Spleen (tissue), 13 donors: ENCODE measurements at places on chromosomes 6 and 20. TPM values are rescaled to one million over a fixed set of nuclear protein-coding genes. Genes with fewer than 3 reads are reported as not detected.

- H3K27me3 ChIP-seq: no peaks in the 10 kb centered on the region
- no peak for DNase-seq
- no peak overlapping the region for H3K4me3 ChIP-seq
- no peak overlapping the region for H3K27ac ChIP-seq
These were observed 58.3 kb upstream of the IYD start for GRCh38 chr6:150310539-150310938.

DNA sequence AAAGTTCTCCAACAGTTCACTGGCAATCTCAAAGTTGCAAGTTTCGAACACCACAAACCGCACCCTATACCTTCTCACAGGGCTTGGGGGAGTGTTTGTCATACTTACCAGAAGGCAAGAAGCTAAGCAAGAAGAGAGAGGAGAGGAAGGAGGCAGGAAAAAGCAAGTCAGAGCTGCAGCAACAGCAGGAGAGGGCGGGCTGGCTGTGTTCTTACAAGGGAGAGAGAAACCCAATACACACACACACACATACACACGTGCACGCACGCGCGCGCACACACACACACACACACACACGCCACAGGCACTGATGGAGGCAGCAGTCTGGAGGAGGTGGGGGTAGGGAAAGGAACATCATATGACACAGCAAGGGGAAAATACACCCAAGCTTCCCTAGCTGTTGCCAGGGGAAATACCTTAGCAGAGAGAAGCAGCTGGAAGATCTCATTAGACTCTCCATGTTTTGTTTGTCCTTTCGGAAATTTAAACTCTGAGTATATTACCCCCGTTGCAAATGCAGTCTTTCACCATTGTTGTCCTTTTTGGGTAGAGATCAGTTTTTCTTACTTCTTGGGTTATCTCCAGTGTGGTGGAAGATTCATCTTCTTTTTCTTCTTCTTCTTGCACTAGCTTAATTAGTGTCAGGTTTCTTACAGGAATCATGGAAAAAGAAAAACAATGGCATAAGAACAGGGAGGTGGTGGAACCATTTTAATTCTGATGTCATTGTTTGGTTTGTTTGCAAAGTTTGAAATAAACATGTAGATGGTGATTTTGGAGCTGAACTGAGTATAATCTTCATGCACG lies at the start of gene TXLNB:
TXLNB (minus strand) TSS at position 186 of the 807 bp plus-strand sequence. CDS start 3,099 bp downstream, outside the sequence.
- no peaks in the 10 kb centered on the region for H3K27me3 ChIP-seq
- H3K4me3 ChIP-seq: no peak within 1 kb of the TSS
- peak within 1 kb of the TSS; percentile 65 for H3K27ac ChIP-seq
- H3K36me3 ChIP-seq: no peaks in the 10 kb centered on the region

DNA sequence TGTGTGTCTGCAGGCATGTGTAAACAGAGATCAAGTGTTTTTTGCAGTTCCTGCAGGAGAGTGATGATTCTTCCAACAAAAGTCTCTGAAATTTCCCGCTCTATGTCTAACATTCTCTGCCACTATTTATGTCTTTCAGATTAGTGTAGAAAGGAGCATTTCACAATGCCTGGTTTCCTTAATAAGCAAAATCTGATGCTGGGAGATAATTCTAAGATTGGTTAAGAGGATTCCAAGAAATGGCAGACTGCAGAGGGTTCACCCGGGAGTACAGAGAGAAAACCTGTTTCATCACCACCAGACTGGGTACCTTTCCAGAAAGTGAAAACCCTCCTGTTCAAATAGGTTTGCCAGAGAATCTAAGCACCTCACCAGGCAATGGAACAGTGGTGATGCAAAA lies 62.7 kb downstream of the FOXC1 start:
- no peaks in the 10 kb centered on the region for H3K36me3 ChIP-seq
- no peak overlapping the region for H3K4me3 ChIP-seq

DNA sequence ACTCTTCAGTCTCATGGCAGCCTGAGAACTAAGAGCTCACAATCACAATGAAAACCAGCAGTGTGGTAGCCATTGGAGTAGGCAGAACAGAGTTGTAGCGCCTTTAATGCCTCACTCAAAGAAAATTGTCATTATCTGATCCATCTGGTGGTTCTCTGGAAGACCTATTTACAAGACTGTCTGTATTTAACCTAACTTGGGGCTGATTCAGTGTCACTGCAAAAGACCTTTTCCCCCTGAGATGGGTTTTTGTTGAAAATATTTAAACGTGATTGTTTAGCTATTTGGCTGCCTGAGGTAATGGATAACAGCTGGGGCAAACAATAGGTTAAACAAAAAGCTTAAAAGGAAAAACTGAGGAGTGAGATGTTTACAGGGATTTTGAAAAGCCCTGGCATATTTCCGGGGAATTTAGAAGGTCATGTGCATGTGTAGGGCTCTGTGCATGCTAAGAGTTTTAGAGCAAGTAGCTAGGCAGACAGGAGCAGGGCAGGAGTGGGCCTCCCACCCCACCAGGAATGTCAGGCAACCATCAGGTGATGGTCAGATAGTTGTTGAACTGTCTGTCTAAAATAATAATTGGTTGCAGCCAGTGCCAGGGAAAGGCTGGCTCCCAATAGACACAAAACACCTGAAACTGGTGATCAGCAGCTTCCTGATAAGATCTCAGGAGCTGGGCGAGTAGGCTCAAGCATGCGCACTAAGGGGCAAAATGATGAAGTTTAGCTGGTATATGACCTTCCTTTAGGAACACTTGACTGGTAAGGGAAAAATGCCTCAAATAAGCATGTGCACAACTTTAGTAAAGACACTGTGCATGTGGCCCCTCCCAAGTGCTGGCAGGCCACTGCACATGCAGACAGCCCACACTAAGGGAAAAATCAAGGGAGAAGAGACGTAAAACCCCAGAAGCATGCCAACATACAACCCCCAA lies 70.8 kb upstream of the AKIRIN2 start:
- H3K4me1 ChIP-seq: no peaks in the 10 kb centered on the region
- H3K27ac ChIP-seq: no peak overlapping the region
- no peaks in the 10 kb centered on the region for H3K36me3 ChIP-seq
- H3K27me3 ChIP-seq: no peaks in the 10 kb centered on the region

DNA sequence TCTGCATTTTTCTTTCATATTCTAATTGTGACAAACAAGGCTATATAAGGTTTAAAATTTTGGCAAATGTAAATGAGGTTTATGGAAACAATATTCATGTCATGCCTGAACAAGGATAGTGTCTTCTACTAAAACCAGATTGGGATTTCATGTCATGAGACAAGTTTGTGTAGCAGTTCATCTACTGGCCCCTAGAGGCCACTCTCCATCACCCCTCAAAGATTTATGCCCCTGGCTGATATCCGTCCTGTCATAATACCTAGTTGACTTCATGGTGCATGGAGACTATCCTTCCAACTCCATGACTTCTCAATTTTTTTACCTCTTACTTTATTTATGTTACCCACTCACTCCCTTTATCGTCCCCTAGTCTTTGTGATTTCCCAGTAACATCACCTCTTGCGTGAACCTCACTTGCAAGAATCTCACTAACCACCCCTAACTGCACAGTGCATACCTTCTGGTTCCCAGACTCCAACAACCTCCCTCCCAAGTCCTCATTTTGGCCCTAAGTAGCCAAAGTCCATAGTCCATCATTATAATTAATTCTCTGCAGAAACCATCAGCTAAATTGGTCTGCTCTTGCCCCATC lies 179.8 kb downstream of the TASP1 start:
- no peaks in the 10 kb centered on the region for H3K27me3 ChIP-seq
- DNase-seq: no peak
- no peak overlapping the region for H3K27ac ChIP-seq
- no peaks in the 10 kb centered on the region for H3K36me3 ChIP-seq
- no peaks in the 10 kb centered on the region for H3K4me1 ChIP-seq

GRCh38 chr6:45657226-45657625 lies 279.5 kb upstream of the SUPT3H start:
- no peak overlapping the region for H3K4me3 ChIP-seq
- no peaks in the 10 kb centered on the region for H3K4me1 ChIP-seq
- H3K27ac ChIP-seq: no peak overlapping the region
- no peaks in the 10 kb centered on the region for H3K27me3 ChIP-seq
- DNase-seq: no peak

DNA sequence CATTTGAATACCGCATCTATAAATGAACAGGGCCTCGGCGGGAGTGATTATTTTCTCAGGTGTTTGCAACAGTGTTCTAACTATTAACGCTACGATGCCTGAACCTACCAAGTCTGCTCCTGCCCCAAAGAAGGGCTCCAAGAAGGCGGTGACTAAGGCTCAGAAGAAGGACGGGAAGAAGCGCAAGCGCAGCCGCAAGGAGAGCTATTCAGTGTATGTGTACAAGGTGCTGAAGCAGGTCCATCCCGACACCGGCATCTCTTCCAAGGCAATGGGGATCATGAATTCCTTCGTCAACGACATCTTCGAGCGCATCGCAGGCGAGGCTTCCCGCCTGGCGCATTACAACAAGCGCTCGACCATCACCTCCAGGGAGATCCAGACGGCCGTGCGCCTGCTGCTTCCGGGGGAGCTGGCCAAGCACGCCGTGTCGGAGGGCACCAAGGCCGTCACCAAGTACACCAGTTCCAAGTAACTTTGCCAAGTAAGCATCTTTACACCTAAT lies 70.9 kb downstream of the HFE start:
- peak overlapping the region; percentile 55 for H3K4me3 ChIP-seq
- H3K4me1 ChIP-seq: peaks cover 52% of the 10 kb centered on the region
- peak overlapping the region; percentile 97 for H3K27ac ChIP-seq
- no peaks in the 10 kb centered on the region for H3K27me3 ChIP-seq

DNA sequence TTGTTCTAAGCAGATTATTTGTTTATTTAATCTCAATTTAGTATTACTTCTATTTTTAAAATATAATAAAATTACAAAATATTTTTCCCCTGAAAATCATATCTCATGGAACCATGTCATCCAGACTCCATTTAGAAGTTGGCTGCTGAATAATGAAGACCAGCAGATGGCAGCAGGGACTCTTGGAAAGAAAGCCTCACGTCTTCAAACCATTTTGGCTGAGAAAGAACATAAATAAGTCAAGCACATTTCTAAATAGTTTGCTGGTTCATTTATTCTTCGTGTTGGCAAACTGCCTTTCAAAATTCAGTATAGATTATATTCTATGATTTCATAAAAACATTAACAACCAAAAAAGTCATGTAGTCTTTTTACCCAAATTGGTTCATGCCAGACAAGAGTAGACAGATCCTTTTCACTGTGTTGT lies 71.7 kb downstream of the RCAN2 start:
- H3K27ac ChIP-seq: no peak overlapping the region
- H3K4me3 ChIP-seq: no peak overlapping the region
- no peak for DNase-seq
- no peaks in the 10 kb centered on the region for H3K27me3 ChIP-seq
- no peaks in the 10 kb centered on the region for H3K4me1 ChIP-seq
- no peaks in the 10 kb centered on the region for H3K36me3 ChIP-seq

- no peaks in the 10 kb centered on the region for H3K4me1 ChIP-seq
- no peaks in the 10 kb centered on the region for H3K27me3 ChIP-seq
- H3K36me3 ChIP-seq: no peaks in the 10 kb centered on the region
- no peak overlapping the region for H3K4me3 ChIP-seq
These were observed 179.0 kb upstream of the FOXA2 start for GRCh38 chr20:22763257-22763906.

DNA sequence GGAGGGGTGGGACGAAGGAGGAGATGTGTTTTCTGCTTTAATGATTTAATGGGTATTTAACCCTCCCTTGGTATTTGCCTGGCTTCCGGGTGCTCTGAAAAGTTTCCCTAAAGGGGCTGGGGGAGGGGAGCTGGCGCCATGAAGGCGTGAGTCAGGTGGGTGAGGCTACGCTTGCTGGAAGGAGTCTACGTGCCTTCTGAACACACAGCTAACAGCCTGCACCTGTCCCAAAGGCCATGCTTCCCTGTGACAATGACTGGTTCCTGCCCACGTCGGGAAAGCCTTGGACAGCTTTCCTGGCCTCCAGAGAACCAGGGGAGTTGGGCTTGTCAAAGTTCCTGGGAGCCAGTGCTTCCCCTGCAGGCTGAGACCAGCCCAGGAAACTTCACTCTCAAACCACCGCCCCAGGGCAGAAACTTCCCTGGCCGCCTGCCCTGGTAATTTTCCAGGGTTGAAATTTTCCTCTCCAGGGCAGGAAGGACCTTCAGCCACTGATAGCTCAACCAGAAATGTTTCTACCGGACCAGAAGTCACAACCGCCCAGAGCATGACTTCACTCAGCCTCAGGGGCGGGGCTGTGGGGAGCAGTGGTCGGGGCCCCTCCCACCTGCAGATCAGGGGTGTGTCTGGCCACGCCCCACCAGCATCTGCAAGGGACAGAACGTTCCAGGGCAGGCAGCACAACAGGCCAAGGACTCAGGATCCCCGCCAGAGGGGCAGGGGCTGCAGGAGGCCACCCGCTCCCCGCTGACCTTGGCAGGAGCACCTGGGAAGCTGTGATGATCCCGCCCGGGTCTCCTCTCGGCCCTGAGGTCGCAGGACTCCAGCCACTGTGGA lies 18.6 kb upstream of the SLCO4A1 start:
- H3K27me3 ChIP-seq: no peaks in the 10 kb centered on the region
- no peaks in the 10 kb centered on the region for H3K36me3 ChIP-seq
- peak; percentile 99 for DNase-seq
- H3K4me1 ChIP-seq: peaks cover 37% of the 10 kb centered on the region
- no peak overlapping the region for H3K4me3 ChIP-seq
- H3K27ac ChIP-seq: peak overlapping the region; percentile 81

DNA sequence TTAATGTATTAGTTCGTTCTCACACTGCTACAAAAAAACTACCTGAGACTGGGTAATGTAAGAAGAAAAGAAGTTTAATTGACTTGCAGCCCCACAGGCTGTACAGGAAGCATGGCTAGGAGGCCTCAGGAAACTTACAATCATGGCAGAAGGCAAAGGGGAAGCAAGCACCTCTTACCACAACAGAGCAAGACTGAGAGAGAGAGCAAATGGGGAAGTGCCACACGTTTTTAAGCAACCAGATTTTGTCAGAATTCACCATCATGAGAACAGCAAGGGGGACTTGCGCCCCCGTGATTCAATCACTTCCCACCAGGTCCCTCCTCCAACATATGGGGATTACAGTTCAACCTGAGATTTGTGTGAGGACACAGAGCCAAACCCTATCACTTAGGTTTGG lies 70.8 kb upstream of the SRSF6 start:
- no peak overlapping the region for H3K27ac ChIP-seq
- DNase-seq: no peak
- H3K4me3 ChIP-seq: no peak overlapping the region
- no peaks in the 10 kb centered on the region for H3K36me3 ChIP-seq
- no peaks in the 10 kb centered on the region for H3K4me1 ChIP-seq
- no peaks in the 10 kb centered on the region for H3K27me3 ChIP-seq

- H3K27me3 ChIP-seq: no peaks in the 10 kb centered on the region
- no peak for DNase-seq
- H3K36me3 ChIP-seq: no peaks in the 10 kb centered on the region
- peaks cover under 1% of the 10 kb centered on the region for H3K4me1 ChIP-seq
- no peak overlapping the region for H3K27ac ChIP-seq
These were observed 328.7 kb downstream of the UTRN start for GRCh38 chr6:144613859-144614258.

DNA sequence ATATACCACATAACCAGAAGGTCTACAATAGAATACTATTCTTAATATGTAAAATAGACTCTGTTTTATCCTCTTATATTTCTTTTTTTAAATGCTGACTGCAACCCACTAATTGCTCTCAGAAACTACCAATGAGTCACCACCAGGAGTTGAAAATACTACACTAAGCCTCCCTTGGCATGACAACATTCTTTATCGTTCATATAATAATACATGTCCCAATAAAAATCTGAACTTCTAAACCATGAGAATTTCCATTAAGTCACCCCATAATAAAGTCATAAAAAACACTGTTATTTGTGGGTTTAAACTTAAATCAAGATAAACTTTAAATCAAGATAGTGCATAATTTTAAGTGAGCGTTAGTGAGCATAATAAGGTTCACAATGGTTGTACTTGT lies 4.2 kb downstream of the HACE1 start:
- H3K27me3 ChIP-seq: no peaks in the 10 kb centered on the region
- no peak overlapping the region for H3K4me3 ChIP-seq
- H3K27ac ChIP-seq: no peak overlapping the region
- peaks cover 10% of the 10 kb centered on the region for H3K4me1 ChIP-seq
- no peak for DNase-seq

The TP53TG5 gene
- total RNA-seq: not detected

The BPIFB1 gene
- total RNA-seq: not detected

The GPX5 gene
- total RNA-seq: not detected

The CNR1 gene
- total RNA-seq: 5.2 TPM

The RRP36 gene
- total RNA-seq: 58.4 TPM
